ENCODE measurements at places on chromosomes 16 and 17.

DNA sequence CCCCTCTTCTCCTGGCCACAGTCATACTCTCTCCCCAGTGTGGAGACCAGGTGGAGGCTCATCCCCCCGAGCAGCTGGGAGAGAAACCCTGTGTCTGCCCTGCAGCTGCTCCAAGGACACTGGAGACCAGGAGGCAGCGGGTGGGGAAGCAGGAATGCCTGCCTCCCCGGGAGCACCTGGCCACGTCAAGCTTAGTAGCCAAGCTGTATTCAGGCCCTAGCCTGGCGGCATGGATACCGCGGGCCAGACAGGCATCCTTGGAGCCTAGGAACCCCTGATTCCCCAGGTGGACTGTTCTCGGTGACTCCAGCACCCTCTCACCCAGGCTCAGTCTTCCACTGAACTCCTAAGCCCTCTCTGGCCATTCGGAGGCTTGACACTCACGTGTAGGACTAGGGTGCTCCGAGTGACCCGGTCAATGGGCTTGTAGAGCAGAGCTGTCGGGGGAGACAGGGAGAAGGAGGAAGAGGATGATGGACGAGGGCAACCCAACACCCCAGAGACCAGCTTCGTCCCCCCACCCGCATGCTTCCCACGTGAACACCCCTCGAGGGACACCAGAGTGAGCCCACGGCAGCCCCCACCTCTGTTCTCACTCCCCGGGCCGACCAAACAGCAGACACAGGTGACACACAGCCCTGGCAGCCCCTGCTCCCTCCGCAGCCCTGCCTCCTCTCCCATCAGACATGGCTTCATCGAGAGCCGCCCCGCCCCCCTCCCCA lies 76.5 kb downstream of the TIMM22 start:
- no peak for DNase-seq

DNA sequence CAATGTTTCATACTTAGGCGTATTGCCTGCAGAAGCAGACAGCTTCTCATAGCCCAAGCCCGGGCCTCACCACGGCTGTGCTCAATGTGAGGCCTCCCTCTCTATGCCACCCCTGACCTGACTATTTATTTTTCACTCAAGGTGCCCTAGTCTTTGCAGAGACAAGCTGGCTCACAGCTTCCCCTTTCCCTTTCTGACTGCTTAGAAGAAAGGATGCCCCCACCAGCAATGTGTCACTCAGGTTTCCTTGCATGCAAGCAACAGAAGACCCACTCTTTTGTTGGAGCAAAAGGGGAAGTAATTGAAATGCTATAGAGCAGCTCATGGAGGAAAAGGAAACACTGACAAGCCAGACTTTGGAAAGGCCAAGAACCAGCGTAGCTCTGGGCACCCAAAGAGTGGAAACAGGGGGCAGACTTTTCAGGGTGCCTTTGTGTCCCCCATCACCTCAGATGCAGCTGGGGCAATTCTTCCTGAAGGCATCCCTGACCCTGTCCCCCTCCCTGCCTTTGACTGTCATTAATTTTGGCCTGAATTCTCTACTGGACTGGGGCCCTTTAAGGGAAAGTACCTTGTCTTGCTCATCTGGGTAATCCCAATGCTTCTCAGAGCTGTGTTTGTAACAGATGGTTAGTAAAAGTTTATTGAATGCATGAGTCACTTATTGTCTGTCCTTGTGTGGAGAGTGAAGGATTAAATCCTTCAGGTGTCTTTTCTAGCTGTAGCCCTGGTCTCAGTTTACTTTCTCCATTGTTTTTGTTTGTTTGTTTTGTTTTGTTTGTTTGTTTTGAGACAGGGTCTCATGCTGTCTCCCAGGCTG lies 17.8 kb downstream of the RGS9 start:
- DNase-seq = no peak

DNA sequence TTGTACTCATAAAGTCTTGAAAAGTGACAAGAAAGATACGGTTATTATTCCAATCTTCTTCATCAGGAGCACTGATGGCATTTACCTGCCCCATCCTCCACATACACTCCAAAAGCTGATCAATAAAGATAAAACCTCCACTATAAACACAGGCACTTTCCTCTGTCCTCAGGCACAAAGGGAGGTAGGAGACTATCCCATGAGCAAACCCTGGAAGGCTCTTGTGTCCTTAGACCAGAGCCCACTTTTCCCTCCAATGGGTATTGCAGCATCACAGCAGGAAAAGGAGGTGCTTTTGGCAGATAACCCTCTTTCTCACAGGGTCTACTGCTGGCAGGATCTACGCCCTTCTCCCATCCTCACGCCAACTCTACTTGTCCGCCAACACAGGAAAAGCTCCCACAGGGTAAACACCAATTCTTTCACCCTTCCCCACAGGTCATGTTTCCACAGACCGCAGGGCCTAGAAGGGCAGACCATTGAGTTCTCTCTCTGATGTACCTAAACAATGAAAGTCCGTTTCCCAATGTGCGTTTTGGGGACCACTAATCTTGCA lies 28.7 kb downstream of the NXPH3 start:
- no peak for DNase-seq

DNA sequence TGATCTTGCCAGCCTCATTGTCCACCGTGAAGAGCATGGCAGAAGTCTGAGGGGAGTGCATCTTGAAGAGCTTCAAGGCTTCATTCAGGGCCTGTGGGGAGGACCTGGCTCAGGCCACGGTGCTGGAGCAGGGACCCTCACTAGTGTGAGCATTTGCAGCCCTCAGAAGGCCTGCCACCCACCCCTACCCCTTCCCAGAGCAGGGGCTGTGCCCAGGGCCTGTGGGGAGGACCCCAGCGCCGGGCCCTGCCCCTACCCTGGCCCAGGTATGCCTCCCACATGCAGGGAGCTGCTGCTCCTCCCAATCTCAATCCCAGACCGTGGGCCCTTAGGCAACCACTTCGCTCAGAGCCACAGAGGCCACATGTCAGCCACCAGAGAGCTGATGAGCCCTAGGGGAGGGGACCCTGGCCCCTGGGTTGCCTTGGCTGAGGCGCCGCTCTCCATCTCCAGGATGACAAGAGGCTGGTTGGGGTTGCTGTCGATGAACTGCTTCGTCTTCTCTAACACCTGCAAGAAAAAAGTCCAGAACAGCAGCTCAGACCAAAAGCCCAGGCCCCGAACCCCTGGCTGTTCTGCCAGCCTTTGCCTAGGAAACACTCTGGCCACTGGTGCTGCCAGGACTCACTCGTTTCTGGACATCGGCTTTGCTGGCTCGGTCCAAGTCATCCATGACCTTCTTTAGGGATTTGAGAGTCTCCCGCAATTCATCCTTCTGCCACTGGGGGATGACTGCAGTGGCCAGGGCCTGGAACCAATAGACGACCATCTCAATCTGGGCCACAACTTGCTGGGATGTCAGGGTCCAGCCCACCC lies 1.8 kb upstream of the EXOSC6 start:
- DNase-seq = no peak
